ENCODE measurements at places on chromosomes 5 and 9.

DNA sequence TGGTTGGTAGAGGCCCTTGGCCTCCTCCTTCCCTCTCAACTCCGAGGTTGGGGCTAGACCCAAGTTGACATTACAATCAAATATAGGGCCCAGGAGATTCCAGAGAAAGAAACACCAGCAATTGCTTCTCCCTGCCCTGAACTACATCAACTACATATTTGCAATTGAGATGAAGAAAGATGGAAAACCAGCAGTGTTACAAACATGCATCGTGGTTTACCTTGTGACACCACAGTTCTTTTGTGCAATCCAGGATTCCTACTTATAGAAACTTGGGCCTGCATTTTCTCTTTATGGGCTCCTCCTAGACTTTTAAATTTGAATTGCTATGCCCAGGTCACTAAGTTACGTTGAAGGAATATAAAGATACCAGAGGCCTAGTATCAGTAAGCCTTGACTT is 126.7 kb downstream of the DCP2 start:
- no peak for DNase-seq

DNA sequence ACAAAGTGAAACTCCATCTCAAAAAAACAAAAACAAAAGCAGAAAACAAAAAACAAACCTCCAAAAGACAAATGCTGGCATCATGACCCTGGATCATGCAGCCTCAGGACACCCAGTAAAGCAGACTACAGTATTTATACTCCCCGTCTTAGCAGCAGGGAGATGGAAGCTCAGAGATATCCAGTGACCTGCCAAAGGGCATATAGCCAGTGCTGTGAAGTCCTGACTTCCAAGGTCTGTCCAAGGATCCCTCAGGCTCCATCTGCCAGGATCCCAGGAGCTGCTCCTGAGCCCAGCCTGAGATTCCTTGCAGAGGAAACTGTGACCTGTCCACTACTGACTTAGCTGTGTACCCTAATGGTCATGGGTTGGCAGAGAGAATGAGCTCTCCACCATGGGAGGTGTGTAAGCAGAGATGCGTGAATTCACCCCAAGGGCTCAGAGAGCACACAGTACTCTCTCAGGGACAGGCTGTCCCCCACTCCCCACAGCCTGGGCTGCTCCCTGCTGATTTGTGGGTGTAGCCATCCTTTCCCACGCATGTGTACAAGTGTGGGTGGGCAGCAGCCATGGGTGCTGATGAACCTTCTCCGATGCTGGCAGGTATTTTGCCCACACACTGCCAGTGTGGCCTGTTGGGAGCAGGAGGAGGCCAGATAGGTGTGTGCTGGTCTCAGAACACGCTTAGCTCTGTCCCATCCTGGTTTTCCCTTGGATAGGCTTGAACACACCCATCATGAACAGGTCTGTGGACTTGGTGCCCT is 2.1 kb upstream of the WNK2 start:
- no peak for DNase-seq

DNA sequence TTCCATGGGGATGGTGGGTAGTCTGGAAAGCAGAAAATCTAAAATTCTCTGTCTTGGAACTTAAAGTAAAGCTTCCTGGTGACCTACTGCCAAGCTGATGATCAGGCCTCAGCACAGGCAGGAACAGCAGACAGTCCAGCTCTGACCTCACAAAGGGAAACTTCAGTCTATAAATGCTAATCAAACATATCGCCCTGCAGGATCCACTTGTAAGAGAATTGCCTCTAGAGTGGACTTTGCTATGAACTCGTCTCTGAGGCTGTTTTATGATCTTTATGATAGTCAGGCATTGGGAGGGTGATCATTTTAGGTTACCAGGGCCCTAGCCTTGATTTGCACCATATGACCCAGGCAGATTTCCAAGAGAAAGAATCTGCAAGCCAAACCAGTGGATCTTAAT is 67.6 kb upstream of the SELENOP start:
- no peak for DNase-seq

DNA sequence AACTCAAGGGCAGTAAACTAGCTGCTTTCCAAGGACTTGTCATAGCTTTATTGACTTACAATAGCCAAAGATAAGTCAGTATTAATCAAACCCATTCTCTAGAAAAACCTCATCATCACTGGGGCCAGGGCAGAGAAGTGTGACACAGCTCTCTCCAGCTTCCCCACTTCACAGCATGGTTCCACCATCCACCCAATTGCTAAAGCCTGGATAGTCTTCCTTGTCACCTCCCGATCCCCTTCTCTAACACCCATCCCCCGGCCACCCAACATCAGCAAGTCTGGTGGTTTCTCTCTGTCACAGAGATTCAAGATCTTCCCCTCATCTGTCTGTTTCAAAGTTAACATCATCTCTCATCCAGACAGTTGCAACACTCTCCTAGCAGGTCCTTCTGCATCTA is 88.6 kb upstream of the GABRP start:
- no peak for DNase-seq
